ENCODE measurements at places on chromosomes 5 and 9.

- no peak for DNase-seq
Measured at GRCh38 chr9:117293206-117294114, 121.4 kb downstream of the ASTN2 start.

GRCh38 chr5:138611678-138612218, 36.5 kb upstream of the HSPA9 start:
- no peak for DNase-seq

- DNase-seq = no peak
Measured at GRCh38 chr5:107165296-107165695, 505.4 kb downstream of the EFNA5 start.

DNA sequence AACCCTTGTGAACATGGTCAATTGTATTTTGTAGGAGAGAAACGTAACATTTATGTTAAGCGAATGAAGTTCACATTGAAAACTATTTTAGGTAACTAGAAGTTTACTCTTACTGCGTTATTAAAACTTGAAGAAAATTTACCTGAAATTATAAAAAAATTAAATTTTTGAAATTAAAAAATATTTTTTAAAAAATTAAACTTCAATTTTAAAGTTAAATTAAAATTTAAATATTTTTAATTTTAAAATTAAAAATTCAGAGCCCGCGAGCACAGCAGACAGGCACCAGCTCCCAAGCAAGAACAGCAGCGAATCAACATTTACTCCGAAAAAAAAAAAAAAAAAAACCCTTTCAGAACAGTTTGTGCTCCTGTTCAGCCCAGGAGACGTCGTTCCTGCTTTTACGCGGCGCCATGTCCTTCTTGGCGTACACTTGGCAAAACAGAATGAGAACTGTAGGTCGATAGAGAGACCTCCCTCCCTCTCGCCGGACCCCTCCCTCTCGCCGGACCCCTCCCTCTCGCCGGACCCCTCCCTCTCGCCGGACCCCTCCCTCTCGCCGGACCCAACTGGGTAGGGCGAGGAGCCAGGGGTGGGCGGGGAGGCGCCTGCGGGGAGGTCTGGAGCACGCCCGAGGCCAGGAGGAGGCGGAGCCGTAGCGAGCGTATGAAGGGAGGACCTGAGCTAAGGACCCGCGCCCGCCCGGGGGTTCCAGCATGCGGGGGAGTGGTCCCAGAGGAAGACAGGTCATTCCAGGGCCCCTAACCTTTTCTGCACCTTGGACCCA, 235.8 kb downstream of the ROR2 start:
- DNase-seq = no peak

DNA sequence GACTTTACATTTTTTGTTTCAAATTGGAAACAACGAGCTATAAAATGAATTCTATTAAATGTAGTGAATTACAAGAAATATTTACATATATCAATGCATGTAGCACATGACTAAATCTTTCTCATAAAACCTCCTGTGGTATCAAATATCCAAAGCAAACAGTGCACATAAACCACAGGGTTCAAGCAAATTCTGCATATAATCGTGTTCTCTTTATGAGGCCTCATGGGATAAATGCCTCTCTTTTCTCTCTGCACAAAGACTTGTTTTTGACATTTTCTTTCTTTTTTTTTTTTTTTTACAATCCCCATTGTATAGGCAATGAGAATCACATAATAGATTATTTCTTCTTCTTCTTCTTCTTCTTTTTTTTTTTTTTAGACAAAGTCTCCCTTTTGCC, 1117.2 kb upstream of the DMAC1 start:
- DNase-seq = peak; percentile 31

DNA sequence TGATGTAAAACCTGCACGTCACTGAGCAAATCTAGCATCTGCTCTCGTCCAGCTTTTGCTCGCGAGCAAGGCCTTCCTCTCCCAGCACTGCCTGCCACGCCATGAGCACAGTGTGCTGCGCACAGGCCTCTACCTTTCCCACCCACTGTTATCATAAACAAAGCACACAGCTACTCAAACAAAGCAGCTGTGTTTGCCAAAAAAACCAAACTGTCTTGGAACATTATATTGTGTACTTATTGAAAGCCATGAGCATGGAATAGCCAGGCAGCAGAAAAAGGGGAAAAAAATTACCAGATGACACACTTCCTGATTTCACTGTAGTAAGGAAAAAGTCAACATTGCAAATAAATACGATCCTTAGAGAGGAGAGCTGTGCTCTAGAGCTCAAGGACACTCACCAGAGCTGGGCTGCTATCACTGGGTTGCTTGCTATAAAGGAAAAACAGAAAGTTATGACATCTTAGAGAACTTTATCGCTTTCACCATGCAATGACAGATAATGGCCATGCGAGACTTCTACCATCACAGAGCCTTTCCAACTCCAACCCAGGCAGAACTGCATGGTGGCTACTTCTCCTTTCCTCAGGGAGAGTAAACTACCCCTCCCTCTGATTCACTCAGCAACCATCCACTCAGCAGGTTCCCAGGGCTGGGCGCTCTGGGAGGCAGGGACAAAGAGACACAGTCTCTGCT, 69.6 kb downstream of the EPB41L4B start:
- peak; percentile 97 for DNase-seq

GRCh38 chr5:161077936-161078545, 226.0 kb upstream of the ATP10B start:
- DNase-seq = no peak

- DNase-seq = no peak
Measured at GRCh38 chr5:58012102-58012501, 447.8 kb downstream of the PLK2 start.

DNA sequence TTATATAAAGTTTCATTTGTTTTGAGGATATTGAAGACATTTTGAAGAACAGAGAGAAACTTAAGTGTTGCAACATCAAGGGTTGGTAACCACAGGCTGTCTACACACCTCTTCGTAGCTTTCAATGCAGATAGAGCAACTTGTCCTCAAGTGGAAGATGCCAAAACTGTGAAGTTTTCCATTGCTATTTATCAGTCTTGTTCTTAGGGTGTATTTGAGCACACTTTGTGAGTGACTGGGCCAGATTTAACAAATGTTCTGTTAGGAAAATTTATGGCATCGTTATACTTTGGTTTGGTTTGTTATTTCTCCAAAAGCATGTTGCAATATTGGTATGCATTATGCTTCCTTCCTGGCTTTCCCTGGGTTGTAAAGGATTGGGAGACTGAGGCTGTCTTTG, 31.6 kb downstream of the NNT start:
- DNase-seq = no peak

GRCh38 chr9:27094640-27095298, 14.3 kb upstream of the TEK start:
- no peak for DNase-seq

GRCh38 chr9:72165821-72166547, 16.7 kb downstream of the GDA start:
- DNase-seq = no peak

- DNase-seq = no peak
Measured at GRCh38 chr5:163185315-163185714, 252.1 kb upstream of the CCNG1 start.

GRCh38 chr5:112583166-112583565, 154.5 kb upstream of the APC start:
- DNase-seq = no peak

GRCh38 chr5:50440651-50441492, at the start of gene EMB:
Gene EMB, minus strand, starts transcription at chr5:50441288. Its CDS starts 137 bp downstream, at chr5:50441151.
- DNase-seq = peak; percentile 60

- no peak for DNase-seq
Measured at GRCh38 chr9:86734771-86735170, 212.5 kb downstream of the GAS1 start.

DNA sequence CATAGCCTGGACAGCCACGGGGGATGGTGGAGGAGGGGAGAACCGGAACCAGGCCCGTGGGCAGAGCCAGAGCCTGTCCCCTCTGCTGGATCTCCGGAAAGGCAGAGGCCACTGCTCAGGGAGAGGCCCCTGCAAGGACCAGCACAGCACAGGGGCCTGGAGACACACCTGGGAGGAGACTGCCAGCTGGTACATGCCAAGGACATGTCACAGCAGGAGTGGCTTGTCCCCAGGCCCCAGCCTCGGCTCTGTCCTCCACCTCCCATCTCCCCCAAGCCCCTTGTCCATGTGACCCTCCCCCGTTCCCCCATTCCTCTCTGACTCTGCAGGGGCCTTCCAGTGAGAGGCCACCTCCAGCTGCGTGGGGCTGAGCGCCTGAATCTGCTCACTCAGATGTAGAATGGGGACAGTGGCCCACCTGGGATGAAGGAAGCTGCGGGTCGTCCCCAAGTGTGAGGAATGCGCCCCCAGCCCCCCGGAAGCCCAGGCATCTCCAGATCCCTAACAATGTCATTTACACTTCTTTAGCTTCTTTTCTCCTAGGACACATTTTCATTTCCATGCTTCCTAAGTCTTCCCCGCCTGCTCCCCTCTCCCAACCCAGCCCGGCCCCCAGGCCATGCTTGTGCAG, 349.6 kb upstream of the IRX2 start:
- no peak for DNase-seq

- DNase-seq = no peak
Measured at GRCh38 chr9:5873439-5873838, 17.2 kb upstream of the MLANA start.

DNA sequence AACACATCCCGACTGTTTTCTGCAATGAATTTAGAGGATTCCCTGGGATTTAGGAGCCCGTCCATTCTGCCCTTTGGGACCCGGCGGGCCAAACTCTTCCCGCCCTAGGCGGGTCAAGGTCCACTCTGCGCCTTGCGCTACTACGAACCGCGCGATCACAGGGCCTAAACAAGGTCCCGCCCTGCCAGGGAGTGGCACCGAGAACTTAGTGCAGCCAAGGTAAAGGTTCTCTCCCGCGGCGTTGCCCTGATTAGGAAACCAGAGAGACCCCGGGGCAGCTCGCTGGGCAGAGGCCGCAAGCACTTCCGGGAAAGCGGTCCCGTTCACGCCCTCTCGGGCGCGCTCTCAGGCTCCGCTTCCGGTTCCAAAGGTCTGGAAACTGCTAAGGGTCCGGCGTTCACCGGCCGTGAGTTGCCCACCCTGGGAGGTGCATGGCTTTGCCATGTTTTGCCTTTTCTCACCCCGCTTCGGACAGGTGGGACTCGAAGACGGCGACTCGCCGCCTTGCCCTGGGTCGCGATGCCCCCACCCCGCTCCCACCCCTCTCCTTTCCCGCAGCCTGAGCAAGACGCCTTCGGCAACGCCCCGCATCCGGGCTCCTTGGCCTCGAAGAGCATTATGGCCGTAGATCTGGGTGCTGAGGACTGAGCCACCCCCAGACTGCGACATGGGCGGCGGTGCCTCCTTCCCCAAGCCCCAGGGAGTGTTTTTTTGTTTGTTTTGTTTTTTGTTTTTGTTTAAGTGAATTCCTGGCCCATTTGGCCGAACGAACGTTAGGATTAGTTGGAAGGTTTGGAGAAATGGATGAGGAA, 23.4 kb downstream of the HNRNPK start:
- peak; percentile 27 for DNase-seq

GRCh38 chr9:75186767-75187380, 98.6 kb downstream of the OSTF1 start:
- DNase-seq = no peak

GRCh38 chr5:146630472-146630871, 114.5 kb upstream of the GPR151 start:
- DNase-seq = no peak

DNA sequence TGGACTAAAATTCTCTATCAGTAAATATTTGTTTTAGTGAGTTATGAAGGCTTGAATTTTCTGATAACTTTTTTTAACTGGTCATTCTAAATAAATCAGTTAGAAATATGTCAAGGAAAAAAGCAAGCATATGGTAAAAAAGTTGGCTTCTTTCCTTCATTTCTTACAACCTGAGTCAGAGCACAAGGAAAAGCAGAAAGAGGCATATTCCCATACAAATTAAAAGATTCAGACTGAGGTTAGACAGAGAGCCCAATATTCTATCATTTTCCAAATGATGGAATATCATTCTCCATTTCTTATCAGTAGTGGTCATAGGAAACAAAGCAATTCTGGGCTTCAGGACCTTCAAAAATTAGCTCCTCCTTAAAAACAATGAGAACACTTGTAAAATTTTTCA, 732.1 kb downstream of the MAT2B start:
- DNase-seq = no peak

DNA sequence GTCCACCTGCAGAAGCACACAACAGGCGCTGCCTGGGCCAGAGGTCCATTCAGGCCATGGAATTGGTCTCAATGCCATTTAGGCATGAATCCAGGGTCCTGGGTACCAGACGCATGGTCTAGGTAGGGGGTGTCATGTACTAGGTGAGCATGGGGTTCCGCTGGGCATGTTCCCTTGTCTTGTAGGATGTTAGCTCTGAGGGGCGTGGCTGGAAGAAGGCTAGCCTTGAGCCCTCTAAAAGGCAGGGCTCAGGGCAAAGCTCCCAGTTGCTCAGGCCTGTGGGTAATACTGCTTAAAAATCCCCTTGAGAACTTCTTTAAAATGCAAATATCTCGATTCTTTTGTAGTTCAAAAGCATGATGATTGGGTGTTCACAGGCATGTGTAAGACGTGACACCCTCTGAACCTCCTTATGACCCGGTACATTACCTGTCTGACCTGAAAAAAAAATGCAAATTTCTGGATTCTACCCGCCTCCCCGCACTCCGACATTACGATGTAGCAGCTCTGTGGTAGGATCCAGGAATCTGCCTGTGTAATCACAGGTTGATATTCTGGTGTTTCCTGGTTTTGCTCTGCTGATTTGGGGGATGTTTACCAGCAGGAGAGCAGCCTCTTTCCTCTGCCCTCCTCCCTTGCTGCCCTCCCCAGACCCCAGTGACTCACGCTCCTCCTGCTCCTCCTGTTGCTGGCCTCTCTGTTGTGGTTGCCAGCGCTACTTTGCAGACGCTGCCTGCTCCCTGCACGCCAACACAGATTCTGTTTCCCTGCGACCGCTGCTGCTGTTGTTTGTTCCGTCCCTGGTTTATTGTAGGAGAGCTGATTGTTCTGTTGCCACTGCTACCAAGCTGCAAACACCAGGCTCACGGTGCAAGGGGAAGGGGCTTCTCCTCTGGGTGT, 5.7 kb downstream of the TMC1 start:
- DNase-seq = no peak

DNA sequence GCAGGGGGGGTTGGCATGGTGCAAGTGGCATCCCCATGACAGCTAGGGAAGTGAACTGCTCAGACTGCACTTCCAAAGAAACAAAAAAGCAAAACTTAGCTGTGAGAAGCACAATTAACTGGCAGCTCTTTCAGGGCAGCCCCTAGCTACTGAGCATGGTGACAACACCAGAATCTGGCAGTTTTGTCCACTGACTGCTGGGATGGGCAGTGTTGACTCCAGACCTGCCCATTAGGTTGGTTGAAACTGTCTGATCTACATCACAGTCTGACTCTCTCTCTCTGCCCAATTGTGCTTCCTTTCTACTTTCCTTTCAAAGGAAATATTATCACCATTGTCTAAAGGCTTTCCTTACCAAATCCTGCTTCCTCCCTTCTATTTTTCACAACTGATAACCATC, 12.5 kb upstream of the RAD23B start:
- DNase-seq = no peak

GRCh38 chr9:37174247-37174646, 53.9 kb downstream of the ZCCHC7 start:
- no peak for DNase-seq

GRCh38 chr5:180683220-180683922, 34.0 kb upstream of the FLT4 start:
- DNase-seq = no peak

Data from NCI-H748 treated with DMSO at 0.1 percent for 48 hours (cell line).